ENCODE measurements at places on chromosomes 1 and 21.

DNA sequence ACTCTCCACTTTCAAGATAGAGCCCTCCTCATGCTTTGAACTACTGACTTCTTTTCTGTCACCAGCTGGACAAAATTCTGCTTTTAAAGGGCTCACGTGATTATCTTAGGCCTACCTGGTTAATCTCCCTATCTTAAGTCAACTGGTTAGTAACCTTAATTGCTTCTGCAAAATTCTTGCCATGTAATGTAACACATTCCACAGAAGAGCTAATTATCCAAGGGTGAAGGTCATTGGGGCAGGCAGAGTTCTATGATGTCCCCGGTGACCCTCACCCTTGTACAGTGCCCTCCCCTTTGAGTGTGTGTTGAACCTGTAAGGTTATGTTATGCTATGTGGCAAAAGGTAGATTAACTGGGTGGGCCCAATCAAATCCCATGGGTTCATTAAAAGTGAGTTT is 25.2 kb upstream of the FOXE3 start:
- no peak overlapping the region for H3K27ac ChIP-seq
- no peak for DNase-seq
- H3K4me1 ChIP-seq: no peaks in the 10 kb centered on the region
- H3K4me3 ChIP-seq: no peak overlapping the region

GRCh38 chr1:182196897-182197870 is 135.7 kb upstream of the ZNF648 start:
- H3K36me3 ChIP-seq: no peaks in the 10 kb centered on the region
- no peak overlapping the region for H3K4me3 ChIP-seq
- no peaks in the 10 kb centered on the region for H3K27me3 ChIP-seq
- H3K27ac ChIP-seq: no peak overlapping the region
- DNase-seq: no peak
- H3K4me1 ChIP-seq: peaks cover 7% of the 10 kb centered on the region

DNA sequence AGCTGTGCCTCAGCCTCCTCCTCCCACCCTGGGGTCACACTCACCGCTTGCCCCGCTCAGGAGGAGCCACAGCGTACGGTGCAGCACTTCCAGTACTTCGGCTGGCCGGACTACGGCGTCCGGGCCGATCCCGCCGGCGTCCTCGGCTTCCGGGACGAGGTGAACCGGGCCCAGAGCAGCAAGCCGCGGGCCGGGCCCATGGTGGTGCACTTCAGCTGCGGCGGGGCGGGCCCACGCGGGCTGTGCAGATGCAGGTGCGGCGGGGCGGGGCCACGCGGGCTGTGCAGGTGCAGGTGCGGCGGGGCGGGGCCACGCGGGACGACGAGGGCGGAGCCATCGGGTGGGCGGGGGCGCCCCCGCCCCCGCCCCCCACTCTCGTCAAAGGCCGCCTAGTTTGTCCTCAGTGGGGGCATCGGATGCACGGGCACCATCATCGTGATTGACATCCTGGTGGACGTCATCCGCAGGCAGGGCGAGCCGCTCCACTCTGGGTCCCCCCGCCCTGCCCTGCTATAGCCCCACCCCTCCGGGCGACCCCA is 5.5 kb downstream of the RNF223 start:
- H3K27ac ChIP-seq: no peak overlapping the region
- DNase-seq: no peak
- H3K36me3 ChIP-seq: no peaks in the 10 kb centered on the region

DNA sequence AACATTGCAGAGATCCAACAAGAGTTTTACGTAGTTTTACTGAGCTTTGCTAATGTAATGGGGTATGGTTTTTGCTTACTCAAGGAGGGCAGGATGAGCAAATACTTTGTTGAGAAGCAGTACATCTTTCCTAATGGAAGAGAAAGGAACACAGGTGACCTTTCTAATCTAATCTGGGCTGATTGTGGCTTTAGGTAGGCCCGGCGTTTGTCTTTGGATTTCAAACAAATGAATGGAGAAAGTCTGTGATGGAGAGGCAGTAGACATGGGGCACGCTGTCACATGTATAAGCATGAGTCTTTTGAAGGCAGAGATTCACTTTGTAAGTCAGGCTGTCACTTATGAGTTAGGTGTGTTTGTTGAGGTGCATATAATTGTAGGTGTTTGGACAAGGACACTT is 1.7 kb downstream of the PLEKHM2 start:
- H3K4me3 ChIP-seq: peak overlapping the region; percentile 70
- peaks cover 35% of the 10 kb centered on the region for H3K4me1 ChIP-seq
- H3K36me3 ChIP-seq: peaks cover 3% of the 10 kb centered on the region
- no peak for DNase-seq
- peak overlapping the region; percentile 29 for H3K27ac ChIP-seq

GRCh38 chr1:184210031-184210430 is 158.5 kb downstream of the TSEN15 start:
- DNase-seq: no peak
- no peaks in the 10 kb centered on the region for H3K27me3 ChIP-seq
- no peaks in the 10 kb centered on the region for H3K36me3 ChIP-seq
- no peak overlapping the region for H3K27ac ChIP-seq
- peaks cover 3% of the 10 kb centered on the region for H3K4me1 ChIP-seq
- H3K4me3 ChIP-seq: no peak overlapping the region

DNA sequence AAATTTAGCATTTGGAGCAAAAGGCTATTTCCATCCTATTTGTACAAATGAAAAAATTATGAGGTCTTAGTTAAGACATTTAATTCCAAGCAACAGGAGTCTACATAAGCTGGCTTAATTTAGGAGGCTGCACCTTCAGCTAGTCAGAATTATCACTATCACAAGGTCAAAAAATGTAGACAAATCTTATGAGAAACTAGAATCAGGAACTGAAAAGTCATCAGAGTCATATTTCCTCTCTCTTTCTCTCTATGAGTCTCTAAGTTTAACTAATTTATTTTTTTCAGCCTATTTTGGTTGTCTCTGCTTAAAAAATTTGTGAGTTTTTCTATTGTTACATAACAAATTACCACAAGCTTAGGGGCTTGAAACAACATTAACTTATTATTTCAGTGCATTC is 807.1 kb upstream of the PRMT6 start:
- no peaks in the 10 kb centered on the region for H3K27me3 ChIP-seq
- no peak for DNase-seq
- peaks cover 1% of the 10 kb centered on the region for H3K4me1 ChIP-seq
- no peak overlapping the region for H3K27ac ChIP-seq

GRCh38 chr1:229859026-229859425 is 208.0 kb upstream of the GALNT2 start:
- H3K4me1 ChIP-seq: no peaks in the 10 kb centered on the region
- no peak overlapping the region for H3K27ac ChIP-seq
- no peak for DNase-seq
- peaks cover 9% of the 10 kb centered on the region for H3K27me3 ChIP-seq
- no peak overlapping the region for H3K4me3 ChIP-seq
- H3K36me3 ChIP-seq: no peaks in the 10 kb centered on the region

DNA sequence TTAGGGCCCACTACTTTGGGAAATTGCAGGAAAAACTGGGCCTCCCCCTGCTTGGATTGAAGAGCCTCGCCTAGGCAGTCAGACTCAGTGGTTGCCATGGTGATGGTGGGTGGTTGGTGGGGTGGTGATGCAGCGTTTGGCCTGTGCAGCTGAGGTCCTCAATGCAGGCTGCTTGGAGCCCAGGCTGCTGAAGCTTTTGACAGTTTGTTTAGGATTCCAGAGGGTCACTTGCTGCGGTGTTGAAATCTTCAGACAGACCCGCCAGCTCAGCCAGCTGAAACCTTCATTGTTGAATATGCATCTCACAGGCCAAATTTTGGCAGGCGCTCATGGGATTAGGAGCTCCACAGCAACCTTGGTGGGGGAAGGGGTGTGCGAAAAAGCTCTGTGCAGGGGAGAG is 67.9 kb downstream of the CACNA1E start:
- H3K27me3 ChIP-seq: peaks cover 30% of the 10 kb centered on the region
- no peak overlapping the region for H3K4me3 ChIP-seq
- no peaks in the 10 kb centered on the region for H3K36me3 ChIP-seq
- no peak overlapping the region for H3K27ac ChIP-seq
- no peak for DNase-seq

DNA sequence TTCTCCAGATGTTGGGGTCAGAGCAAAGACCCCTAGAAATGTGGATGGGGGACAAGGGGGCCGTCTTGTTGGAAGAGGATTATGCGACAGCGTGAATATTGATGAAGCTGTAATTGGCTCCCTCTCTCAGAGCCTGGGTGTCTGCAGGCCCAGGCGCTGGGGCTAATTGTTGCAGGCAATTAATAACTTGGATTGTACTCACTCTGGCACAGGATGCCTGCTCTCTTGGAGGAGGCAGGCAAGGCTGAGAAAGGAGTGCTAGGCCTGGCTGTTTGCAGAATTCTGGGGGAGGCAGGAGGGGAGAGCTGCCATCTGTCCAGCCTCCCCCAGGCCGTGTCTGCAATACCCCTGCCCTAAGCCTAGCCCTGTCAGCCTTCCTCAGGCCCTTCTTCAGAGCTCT is 4.1 kb upstream of the DISP3 start:
- no peak overlapping the region for H3K4me3 ChIP-seq
- no peaks in the 10 kb centered on the region for H3K36me3 ChIP-seq
- H3K4me1 ChIP-seq: peaks cover 3% of the 10 kb centered on the region

DNA sequence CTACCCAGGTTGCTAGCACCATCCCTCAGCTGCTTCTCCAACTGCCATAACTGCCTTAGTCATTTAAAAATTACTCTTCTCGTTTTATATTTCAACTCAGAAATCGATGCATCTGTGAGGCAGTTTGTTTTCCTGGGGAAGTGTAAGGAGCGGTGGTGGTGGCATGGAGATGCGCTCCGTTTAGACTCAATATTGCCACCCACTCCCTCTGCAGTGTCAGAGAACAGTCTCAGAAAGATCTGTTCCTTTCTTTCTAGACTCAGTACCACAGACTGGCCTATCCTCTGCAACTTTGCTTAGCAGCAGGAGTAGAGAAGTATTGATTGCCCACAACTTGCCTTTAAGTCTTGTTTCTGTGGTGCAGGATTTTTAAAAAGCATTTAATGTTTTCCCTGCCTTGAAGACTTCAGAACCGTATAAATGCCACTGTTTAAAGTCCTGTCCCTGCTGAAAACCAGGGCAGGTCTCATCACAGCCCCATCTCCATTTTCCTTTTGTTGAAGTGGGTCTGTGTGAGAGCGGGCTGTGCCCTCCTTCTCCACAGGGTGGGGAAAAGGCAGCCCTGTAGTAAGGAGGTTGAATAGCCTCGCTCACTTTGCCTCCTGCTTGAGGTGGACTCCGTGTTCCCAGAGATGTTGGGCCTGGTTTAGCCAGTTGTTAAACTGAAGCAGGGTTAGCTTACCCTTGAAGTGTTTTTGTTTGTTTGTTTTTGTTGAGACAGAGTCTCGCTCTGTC is 105.2 kb downstream of the NFIA start:
- no peaks in the 10 kb centered on the region for H3K27me3 ChIP-seq
- peaks cover 15% of the 10 kb centered on the region for H3K4me1 ChIP-seq
- no peak for DNase-seq

DNA sequence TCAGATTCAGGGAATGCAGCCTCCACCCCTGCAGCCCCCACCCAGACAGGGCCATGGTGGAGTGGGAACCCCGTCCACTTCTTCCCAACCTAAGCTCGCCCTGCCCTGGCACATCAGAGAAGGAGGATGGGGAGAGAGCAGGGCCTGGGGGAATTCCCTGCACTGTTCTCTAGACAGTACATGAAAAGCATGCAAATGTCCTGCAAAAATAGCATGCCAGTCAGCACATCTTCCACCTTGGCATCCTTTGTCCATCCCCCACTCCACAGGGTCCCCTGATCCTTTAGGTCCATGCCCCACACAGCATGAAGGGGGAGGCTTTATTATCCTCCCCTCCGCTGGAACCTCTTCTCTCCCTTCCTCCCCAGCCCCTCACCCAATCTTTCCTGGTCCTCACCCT is 35.0 kb upstream of the RD3 start:
- peaks cover 14% of the 10 kb centered on the region for H3K27me3 ChIP-seq
- H3K4me3 ChIP-seq: no peak overlapping the region
- DNase-seq: no peak
- no peak overlapping the region for H3K27ac ChIP-seq

- no peak for DNase-seq
- no peaks in the 10 kb centered on the region for H3K27me3 ChIP-seq
- no peak overlapping the region for H3K27ac ChIP-seq
- H3K4me3 ChIP-seq: no peak overlapping the region
- peaks cover 4% of the 10 kb centered on the region for H3K4me1 ChIP-seq
Measured at GRCh38 chr1:80050523-80050922, 1044.0 kb upstream of the ADGRL4 start.

DNA sequence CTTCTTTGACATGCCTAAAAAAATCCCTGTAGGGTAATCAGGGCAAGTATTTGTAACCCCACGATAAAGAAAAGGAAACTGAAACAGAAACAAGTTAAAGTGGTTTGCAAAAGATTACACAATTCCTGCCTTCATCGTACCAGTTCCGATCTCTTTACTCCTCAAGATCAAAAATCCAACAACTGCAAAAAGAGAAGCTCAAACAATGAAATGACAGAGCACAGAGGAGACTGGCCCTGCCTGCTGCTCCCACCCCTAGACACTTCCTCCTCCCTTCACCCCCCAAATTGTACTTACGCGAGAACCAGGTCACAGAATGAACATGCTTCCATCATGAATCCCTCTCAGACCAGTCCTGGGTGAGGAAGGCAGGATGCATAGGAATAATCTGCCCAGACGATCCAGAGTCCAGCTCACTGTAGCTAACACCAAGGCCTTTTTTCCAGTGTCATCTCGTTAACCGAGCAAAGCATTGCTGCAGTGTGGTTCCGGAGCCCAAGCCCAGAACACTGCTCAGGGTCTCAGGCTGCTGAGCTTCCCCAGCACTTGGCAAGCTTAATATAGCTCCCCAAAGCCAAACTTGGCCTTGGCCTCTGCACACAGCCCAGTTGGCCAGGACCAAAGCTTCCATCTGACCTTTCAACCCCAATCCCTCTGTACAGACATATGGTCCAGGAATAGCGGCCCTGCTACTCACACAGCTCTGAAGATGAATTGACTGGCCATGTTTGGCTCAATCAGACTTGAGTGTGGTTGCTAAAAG is 20.3 kb downstream of the RXRG start:
- H3K4me1 ChIP-seq: peaks cover 17% of the 10 kb centered on the region
- no peaks in the 10 kb centered on the region for H3K36me3 ChIP-seq
- no peak overlapping the region for H3K4me3 ChIP-seq
- no peak overlapping the region for H3K27ac ChIP-seq

- no peak overlapping the region for H3K4me3 ChIP-seq
- H3K27me3 ChIP-seq: no peaks in the 10 kb centered on the region
- H3K27ac ChIP-seq: no peak overlapping the region
- no peaks in the 10 kb centered on the region for H3K36me3 ChIP-seq
- DNase-seq: no peak
Measured at GRCh38 chr1:163588796-163589195, 267.0 kb downstream of the NUF2 start.

- no peak overlapping the region for H3K27ac ChIP-seq
- peaks cover 10% of the 10 kb centered on the region for H3K27me3 ChIP-seq
- no peak overlapping the region for H3K4me3 ChIP-seq
- no peaks in the 10 kb centered on the region for H3K4me1 ChIP-seq
- no peak for DNase-seq
- H3K36me3 ChIP-seq: no peaks in the 10 kb centered on the region
Measured at GRCh38 chr1:22854688-22855565, 117.7 kb downstream of the LACTBL1 start.

GRCh38 chr1:224640018-224640417 is 23.9 kb downstream of the CNIH3 start:
- no peaks in the 10 kb centered on the region for H3K36me3 ChIP-seq
- H3K27ac ChIP-seq: no peak overlapping the region
- DNase-seq: no peak
- H3K4me3 ChIP-seq: no peak overlapping the region
- no peaks in the 10 kb centered on the region for H3K27me3 ChIP-seq

All from keratinocyte (primary cell).